ENCODE measurements at places on chromosomes 16 and 17. TPM values are rescaled to one million over a fixed set of nuclear protein-coding genes. Genes with fewer than 3 reads are reported as not detected.

C1QL1 gene
- 0.43 TPM for total RNA-seq

PRR29 gene
- total RNA-seq = under 0.01 TPM

MPP3 gene
- total RNA-seq = 8.7 TPM

MPP2 gene
- 1.3 TPM for total RNA-seq

OTOP3 gene
- not detected for total RNA-seq

PABPN1L gene
- total RNA-seq = not detected

CLDN6 gene
- not detected for total RNA-seq

Data from fibroblast of villous mesenchyme (primary cell).